GOT3 (cell line): ENCODE measurements at places on chromosomes 3 and 15.

GRCh38 chr3:123672429-123673146, 87.7 kb upstream of the HACD2 start:
- DNase-seq = no peak

DNA sequence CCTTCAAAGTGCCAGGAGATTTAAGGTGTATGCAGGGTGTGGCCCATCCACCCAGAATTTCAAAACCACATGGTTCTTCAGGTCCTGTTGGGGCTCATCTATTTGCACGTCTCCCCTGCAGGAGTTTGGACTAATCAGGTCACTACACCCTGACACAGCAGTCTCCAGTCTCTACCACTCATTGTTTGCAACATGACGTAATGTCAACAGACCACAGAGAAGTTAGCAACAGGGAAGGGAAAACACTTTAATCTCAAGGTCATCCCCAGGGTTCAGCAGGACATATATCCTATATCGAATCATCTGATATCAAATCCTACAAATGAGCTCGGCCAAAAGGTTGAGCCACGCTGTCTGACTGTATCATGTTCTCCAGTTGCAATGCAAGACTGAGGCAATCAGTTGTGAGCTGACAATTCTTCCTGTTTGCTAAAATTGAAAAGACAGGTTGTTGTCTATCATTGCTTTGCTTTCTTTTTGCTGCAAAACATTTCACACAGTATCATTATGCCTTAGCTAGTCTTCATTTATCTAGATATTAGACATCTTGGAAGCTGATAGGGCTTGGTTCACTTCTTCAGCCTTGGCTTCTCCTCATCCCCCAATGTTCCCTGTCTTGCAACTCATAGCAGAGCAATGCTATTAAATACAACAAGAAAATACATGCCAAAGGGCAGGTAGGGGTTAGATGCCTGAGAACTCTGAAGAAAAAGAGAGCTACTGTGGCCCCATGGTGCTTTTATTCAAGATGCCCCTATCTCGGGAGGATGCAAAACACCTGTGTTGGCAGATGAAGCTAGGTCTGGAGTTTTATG, 13.4 kb upstream of the LEKR1 start:
- DNase-seq = no peak

- DNase-seq = peak; percentile 73
Observed at GRCh38 chr15:74382004-74382816, 14.8 kb upstream of the CYP11A1 start.

DNA sequence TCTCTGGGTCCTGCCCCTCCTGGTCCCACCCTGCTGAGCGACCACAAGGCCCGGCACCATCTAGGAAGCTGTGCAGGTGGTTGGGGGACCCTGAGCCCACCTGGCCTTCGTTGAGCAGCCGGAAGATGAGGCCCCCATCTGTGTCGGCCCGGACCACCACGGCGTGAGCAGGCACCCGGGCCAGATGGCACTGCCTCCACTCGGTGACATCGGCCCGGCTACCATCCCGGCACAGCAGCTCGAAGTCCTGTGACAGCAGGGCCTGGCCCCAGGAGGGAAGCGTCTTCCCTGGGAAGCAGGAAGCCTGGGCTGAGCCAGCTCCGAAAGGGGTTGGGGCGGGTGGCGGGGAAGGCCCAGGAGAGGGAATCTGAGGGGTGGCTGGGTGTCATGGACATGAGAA, 12.6 kb downstream of the MELTF start:
- DNase-seq = no peak

- DNase-seq = no peak
Observed at GRCh38 chr3:32175607-32176197, 62.8 kb upstream of the CMTM8 start.

- DNase-seq = no peak
Observed at GRCh38 chr3:154421083-154421482, 8.9 kb downstream of the GPR149 start.

DNA sequence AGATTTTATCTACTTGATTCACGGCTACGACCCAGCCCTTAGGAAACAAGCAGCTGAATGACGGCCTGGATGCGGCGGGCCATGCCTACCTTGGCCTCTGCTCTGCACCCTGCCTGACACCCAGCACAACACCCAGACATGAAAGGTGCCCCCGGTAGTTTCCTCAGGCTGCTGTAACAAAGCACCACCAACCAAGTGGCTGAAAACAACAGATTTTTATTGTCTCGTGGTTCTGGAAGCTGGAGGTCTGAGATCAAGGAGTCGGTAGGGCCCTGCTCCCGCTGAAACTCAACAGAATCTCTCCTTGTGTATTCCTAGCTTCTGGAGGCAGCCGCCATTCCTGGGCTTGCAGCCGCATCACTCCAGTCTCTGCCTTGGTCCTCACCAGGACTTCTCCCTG, 111.7 kb downstream of the ADCY5 start:
- DNase-seq = no peak

DNA sequence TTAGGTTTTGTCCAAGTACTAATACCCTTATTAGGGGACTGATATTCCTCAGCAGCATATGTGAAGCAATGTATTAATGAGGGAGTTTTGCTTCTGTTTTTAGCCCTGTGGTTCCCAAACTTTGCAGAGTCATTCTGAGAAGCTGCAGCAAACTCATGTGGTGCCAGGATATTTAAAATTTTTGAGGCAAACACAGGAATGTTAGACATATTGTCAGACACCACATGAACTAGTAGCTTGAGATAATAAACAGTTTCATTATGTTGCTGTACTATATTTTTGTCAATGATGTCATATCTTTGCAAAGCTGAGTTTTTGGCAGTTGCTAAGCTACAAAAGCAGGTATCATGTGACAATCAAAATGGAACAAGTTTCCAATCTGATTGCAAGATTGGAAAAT, 36.6 kb downstream of the ATP6V1A start:
- DNase-seq = no peak

DNA sequence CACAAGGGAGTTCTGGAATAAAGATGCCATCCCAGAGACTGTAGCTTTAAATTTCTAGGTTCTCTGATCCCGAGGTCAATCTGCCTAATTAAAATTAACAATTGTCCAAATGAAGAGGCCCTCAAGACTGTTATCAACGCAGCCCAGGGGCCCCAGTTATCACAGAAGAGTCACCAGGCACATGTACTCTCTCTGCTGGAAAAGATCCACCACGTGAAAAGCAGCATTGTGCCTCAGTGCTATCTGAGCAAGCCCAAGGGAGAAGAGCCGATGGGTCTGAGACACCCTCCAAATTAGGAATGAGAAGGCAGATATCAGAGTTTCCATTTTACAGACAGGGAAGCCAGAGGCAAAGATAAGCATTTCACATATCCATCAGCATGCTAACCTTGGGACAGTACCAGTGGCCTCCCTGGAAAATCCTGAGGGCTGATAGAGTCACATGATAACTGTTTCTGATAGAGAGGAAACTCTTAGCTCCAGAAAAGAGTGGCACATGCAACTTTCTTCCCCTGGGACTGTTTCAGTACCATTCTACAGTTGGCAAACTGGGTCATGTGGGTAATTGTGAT, 55.5 kb downstream of the ITGB5 start:
- no peak for DNase-seq

DNA sequence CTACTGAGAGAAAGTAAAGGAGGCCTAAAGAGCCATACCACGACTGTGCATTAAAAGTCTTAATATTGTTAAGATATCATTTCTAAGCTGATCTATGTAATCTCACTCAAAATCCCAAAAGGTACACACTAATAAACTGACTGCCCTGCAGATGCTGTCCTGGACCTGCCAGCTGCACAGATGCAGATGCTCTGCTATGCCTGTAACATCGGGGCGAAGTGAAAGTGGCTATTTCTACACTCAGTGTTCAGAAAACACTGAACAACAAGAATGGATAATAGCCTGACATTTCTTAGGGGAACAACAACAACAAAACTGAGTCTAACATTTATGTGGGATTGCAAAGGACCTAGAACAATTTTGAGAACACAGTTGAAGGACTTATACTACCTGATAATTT, 31.9 kb downstream of the RAD18 start:
- DNase-seq = no peak

DNA sequence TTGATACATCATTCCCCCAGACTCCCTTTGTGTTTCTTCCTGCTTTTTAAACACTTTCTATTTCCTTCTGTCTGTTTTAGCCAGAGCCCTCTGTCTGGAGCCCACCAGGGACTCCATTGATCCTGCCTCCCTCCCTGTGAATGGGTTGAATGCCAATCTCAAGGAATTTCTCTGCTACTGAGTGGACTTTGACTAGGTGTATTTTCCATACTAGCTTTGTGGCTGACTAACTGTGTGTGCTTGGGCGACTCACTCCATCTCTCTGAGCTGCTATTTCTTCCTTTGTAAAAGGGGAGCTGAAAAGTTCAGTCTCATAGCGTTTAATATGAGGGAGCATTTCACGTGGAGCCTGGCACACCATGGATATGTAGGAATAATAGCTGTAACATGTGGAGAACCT, 98.8 kb downstream of the EEFSEC start:
- DNase-seq = no peak

GRCh38 chr3:98763819-98764418, 779 bp downstream of the ST3GAL6 start:
- no peak for DNase-seq

DNA sequence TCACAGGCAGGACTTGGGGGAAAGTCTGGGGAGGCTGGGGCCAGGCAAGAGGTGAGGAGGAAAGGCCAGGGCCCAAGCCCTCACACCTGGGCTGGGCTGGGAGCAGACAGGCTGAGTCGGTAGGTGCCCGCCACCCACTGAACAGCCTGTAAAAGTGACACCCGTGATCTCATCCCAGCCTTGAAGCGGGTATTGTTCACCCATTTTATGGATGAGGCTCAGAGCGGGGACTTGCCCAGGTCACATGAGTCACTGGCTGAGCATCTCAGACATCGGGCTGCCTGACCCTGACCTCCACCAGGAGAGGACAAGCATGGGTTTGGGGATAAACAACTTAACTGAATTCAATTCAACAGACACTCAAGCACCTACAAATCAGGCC, 52.0 kb upstream of the CTSH start:
- no peak for DNase-seq

- no peak for DNase-seq
Observed at GRCh38 chr3:190092250-190092649, 28.4 kb downstream of the P3H2 start.

- no peak for DNase-seq
Observed at GRCh38 chr3:28348265-28348628, 274 bp upstream of the ZCWPW2 start.

- no peak for DNase-seq
Observed at GRCh38 chr3:101261506-101261905, 58.9 kb downstream of the IMPG2 start.

GRCh38 chr15:89330119-89330518, 4.5 kb downstream of the POLG start:
- DNase-seq = no peak

DNA sequence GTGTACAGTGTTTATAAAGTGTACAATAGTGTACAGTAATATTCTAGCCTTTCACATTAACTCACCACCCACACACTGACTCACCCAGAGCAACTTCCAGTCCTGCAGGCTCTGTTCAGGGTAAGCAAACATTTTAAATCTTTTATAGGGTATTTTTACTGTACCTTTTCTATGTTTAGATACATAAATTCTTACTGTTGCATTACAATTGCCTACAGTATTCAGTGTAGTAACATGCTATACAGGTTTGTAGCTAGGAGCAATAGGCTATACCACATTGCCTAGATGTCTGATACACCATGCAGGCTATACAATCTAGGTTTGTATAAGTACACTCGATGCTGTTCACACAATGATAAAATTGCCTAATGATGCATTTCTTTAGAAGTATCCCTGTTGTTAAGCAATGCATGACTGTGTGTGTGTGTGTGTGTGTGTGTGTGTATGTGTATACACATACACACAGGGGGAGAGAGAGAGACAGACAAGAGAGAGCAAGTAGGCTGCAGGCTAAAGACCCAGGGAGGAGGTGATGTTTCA, 72.5 kb upstream of the PRR23C start:
- DNase-seq = no peak

- no peak for DNase-seq
Observed at GRCh38 chr3:64049136-64049535, 25.8 kb upstream of the PSMD6 start.

GRCh38 chr3:64361962-64362735, 136.9 kb upstream of the PRICKLE2 start:
- no peak for DNase-seq

DNA sequence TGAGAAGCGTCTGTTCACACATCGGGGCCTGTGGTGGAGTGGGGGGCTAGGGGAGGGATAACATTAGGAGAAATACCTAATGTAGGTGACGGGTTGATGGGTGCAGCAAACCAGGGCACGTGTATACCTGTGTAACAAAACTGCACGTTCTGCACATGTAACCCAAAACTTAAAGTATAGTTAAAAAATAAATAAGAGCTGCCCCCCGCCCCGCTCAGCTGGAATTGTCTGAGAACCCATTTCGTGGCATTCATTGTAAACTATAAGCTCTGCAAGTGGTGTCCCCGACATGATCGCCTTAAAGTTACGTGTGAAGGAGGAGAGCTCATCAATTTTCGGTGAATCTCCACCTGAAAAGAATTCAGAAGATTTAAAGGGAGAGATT, 7.3 kb upstream of the LIPH start:
- no peak for DNase-seq

DNA sequence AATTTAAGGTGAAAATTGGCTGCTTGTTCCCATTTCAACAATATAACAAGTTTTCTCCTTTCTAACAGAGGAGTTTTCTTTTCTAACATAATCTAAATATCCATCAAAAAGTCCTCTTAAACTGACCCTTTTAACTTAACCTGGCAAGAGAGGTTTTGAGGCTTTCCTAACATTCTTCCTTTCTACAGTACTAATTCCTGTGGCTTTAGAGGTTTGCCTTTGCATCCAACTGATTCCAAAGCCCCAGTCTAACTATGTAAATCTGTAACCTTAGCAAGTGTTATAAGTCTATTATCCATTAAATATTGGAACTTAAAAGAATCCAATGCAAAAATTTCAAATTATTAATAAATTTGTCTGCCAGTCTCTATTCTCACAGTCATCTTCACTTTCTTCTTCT, 134.1 kb downstream of the ISL2 start:
- DNase-seq = no peak

DNA sequence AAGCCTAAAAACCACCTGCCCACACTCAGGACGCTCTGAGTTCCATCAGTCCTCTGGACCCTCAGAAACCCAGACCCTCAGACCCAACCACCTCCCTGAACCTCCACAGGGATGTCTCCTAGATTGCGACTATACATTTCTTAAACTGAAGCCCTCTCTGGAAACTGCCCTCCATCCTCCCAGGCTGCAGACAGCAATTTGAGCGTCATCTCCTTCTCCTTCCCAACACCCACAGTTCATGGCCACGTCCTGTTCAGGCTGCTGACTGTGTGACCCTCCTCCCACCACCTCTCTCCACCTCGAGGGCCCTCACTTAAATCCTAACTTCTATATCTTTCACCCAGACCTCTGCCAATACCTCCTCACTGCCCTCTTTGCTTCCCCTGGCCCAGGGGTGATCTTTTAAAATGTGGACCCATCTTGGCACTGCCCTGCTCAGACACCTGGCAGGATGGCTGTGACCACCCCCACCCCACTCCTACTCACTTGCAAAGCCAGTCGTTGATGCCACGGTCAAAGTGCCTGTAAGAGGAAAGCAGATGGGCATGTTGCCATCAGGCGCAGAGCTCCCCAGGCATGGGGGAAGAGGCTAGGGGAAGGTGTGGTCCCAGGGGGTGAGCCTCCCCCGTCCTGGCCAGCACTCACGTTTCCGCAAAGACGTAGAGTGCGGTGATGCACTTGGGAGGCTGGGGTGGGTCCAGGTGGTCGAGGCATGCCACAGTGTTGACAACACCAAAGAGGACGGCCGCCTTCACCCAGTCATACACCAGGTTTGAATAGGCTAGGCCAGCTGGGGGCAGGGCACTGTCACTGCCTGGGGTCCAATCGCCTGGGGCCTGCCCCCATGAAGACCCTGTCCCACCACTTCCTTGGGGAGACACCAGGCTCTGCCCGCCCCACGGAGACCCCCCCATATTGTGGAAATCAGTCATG, 6.0 kb downstream of the HHATL start:
- DNase-seq = no peak

- peak; percentile 24 for DNase-seq
Observed at GRCh38 chr3:24493746-24494617, 668 bp downstream of the THRB start.
